ENCODE measurements at places on chromosomes 13 and 19.
A peak's percentile ranks its signal among the peaks of the same experiment; 100 is the strongest.

GRCh38 chr19:35419046-35419445 is 29.0 kb upstream of the FFAR2 start:
- no peak for DNase-seq

DNA sequence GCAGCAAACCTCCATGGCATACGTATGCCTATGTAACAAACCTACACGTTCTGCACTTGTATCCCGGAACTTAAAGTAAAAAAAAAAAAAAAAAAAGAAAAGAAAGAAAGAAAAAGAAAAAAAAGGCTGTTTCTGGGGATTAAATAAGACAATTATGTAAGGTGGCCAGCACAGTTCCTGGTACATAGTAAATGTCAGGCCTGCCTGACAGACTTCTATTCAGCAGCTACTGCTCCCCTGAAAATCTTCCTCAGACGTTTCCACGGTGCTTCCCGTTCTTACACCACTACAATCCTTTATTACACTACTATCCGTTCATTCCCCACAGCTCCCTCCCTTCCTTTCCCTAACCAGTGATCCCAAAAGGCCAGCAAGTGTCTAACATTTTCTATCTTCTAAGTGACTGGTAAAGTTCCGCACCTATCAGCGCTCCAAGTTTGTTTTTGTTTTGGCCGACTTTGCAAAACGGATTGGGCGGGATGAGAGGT is 636 bp upstream of the RB1 start:
- DNase-seq: no peak

- DNase-seq: no peak
Observed at GRCh38 chr13:83153848-83154247, 728.4 kb downstream of the SLITRK1 start.

DNA sequence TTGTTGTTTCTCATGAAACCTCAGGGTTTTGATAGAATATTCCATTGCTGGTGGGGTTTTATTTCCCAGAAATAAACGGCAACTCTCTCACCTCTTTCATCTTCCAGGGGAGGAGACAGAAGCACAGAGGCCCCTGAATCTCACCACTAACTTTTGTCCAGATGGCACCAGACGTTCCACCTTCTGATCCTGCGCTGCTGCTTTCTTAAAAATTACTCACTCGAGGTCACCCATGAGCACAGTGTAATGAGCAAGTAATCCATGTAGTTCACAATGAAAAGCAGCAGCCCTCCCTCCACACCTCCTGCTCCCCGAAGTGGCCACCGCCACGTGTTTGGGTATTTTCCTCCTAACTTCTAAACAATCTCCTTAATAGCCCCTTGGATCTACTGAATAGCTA is 51.3 kb downstream of the TEX29 start:
- no peak for DNase-seq

- DNase-seq: no peak
Observed at GRCh38 chr13:99564386-99564785, 63.1 kb downstream of the TM9SF2 start.

- DNase-seq: no peak
Observed at GRCh38 chr13:41325752-41326151, 14.7 kb downstream of the NAA16 start.

GRCh38 chr13:105996391-105997025 is 539.0 kb downstream of the EFNB2 start:
- DNase-seq: no peak

GRCh38 chr19:30362156-30362754 is 9.9 kb upstream of the ZNF536 start:
- DNase-seq: no peak

GRCh38 chr19:10855879-10856522 is 7.8 kb downstream of the C19orf38 start:
- no peak for DNase-seq

GRCh38 chr19:53519446-53519845 is 18.5 kb upstream of the ZNF331 start:
- no peak for DNase-seq

GRCh38 chr19:38852231-38853044 is 2.7 kb upstream of the HNRNPL start:
- peak; percentile 54 for DNase-seq

- DNase-seq: no peak
Observed at GRCh38 chr19:31430381-31430780, 81.1 kb upstream of the TSHZ3 start.

DNA sequence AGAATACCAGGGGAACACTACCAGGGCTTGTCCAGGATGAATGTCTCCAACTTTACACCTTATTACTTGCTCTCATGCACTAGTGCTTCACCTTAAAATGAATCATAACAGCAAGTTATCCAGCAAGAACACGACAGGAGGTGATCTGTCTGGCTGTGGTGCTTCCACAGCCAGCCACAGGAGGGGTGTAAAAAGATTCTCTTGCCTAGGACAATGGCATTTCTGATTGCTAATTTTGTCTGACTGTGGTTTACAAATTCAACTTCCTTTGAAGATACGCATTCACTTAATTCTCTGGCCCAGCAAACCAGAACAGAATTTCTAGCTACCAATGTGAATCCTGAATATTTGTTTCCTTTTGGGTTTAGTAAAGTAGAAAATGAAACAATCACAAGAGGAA is 23.1 kb upstream of the COG3 start:
- DNase-seq: no peak

DNA sequence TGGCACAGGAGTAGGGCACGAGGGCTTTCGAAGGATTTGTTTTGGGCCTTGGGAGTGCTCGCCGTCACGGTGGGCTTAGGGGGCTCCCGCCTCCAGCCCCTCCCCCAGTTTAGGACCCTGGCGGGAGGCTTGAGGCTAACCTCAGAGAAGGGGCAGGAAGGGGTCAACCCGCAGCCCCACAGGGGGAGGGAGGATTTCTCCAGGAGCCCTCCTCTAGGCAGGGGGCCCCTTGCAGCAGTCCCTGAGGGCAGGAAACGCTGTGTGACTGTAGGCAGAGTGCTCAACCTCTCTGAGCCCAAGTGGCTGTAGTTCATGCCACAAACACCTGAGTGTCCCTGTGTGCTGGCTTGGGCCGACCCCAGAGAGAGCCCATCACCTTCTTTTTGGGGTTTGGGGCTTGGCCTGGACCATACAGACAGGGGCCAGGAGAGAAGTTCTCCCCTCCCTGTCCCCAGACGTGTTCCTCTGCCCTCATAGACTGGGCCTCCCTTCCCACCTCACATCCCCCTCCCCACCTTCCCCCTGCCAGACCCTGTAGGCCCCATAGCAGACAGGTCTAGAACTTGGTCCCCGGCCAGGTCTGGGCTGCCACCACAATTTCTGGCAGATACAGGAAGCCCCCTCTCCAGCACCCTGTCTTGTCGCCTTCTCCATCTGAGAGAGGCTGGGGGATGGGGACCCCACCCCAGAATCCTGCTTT is 8.1 kb downstream of the ISYNA1 start:
- no peak for DNase-seq

GRCh38 chr13:97366172-97366688 is 67.7 kb upstream of the RAP2A start:
- no peak for DNase-seq

DNA sequence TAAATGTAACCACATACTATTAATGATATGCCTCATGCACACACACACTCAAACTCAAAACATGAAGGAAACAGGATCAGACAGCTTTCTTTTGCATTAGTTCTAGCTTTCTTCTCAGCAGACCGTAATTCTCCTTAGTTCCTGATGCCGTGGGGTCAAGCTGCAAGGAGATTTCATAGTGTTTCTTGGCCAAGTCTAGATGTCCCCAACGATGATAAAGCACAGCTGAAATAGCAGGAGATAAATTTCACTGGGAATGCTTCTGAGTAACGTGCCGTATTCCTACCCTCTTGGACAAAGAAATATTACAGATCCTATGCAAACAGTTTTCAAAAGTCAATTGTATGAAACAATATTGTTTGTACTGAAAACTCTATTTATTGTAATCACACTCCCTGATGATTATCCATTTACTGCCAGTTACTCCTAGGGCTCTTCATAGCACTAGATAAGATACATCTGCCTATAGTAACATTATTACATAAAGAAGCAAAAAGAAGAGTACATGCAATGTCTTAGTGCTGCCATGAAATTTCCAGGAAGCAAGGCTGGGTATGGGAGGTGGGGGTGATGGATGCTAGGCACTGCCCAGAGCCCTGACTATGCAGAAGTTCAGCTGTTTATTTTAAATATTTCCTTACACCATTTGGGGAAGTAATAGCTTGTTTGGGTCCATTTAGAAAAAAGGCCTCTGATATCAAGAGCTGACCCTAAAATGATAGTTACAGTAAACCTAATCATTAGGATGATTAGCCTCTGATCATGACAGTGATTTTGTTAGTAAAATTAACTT is 16.5 kb upstream of the GGACT start:
- no peak for DNase-seq

DNA sequence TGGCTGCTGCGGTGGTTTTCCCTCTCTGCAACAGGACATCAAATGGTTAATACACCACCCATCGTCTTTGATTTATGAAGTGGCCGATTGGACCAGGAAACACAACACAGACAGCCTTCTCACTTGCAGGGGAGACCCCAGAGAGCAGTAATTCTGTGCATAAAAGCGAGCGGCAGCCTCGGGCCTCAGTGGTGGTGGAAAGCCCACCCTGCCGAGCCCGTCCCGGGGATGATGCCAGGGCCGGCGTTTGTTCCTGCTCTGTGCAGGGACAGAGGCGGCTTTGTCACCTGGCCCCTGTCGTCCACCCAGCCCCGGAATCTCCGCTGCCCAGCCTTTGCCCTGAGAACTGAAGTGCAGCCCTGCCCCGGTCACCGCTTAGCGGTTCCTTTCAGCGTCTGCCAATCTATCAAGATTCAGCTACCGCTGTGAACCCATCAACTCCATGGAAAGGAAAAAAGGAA is 184.4 kb downstream of the TSHZ3 start:
- no peak for DNase-seq

GRCh38 chr19:53466726-53467484 is 628 bp upstream of the ZNF813 start:
- no peak for DNase-seq

- no peak for DNase-seq
Observed at GRCh38 chr13:107586216-107586615, 629.1 kb downstream of the LIG4 start.

DNA sequence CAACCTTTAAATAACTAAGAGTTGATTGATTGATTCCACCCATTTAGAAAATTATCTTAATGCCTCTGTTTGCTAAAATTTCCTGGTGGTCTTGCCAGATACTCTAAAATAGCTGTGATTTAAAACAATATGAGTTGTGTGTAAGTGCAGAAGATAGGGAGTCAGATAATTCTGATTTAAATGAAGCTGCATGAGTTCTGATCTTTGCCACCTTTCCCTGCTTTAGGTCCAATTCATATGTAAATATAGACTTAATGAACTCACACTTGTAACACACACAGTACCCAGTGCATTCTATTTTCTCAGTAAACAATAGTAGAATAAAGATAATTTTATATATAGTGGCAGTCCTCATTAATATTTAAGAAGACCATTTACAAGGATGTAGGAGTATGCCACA is 981.8 kb downstream of the SLITRK1 start:
- DNase-seq: no peak

DNA sequence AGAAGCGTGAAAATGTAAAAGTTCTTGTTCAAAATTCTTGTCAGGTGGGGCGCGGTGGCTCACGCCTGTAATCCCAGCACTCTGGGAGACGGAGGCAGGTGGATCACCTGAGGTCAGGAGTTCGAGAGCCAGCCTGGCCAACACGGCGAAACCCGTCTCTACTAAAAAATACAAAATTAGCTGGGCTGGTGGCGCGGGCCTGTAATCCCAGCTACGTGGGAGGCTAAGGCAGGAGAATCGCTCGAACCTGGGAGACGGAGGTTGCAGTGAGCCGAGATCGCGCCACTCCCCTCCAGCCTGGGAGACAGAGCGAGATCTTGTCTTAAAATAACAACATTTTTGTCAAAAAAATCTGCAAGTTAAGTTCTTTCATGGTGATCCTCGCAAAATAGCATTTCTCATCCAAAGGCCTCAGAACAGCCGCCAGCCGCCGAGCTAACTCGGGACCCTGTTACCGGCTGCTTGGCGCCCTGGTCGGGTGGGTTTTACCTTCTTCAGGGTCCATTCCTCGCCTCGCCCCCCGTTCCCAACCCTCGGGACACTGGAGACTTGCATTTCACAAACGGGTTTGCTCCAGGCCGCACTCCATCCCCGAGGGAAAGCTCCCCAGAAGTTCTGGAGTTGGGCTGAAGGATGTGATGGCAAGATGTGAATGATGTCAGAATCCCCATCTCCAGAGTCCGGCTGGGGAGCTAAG is 1.6 kb downstream of the LATS2 start:
- DNase-seq: no peak

DNA sequence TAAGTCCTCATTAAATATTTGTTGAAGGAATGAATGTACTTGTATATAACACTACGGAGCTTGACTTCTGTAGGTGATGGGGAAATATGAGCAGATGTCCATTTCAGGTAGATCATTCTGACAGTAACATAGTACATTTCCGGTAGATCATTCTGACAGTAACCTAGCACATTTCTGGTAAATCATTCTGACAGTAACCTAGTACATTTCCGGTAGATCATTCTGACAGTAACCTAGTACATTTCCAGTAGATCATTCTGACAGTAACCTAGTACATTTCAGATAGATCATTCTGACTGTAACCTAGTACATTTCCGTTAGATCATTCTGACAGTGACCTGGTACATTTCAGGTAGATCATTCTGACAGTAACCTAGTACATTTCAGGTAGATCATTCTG is 2.5 kb downstream of the PHF11 start:
- DNase-seq: no peak

DNA sequence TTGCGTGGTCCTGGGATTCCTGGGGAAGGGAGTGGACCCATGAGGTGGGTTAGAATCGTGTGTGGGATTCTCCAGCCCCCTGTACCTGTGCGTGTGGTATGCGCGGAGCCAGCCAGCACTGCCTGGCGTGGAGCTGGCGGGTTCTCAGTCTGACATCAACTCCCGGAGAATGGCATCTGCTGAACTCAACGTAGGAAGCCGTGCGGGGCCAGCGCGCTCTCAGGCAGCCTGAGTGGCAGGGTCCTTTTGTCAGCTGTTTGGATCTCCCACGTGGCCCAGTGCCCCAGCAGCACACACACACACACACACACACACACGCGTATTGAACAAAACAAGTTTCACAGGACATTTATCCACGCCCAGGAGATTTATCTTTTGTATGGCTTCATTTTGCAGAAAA is 28.1 kb downstream of the ATP4B start:
- no peak for DNase-seq

- peak; percentile 66 for DNase-seq
Observed at GRCh38 chr19:13132471-13133180, 14.6 kb downstream of the NACC1 start.

DNA sequence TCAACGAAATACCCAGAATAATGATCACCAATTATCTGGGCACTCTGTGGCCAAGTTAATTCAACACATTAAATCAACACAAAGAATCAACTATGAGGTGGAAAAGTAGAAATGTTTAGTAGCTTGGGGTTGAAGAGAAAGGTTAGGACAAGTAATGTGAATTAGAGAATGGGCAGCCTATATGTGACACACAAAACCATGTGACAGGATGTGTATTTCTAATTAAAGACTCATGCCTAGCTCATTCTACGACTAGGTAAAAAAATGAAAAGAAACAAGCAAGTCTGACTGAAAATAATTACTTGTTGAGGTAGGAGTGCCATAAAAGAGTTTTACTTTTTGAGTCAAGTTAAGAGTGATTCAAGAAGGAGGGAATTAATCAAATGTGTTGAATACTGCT is 2646.0 kb upstream of the PCDH20 start:
- DNase-seq: no peak

Measured in activated CD4-positive, alpha-beta T cell treated with anti-CD3 and anti-CD28 coated beads, Interleukin-2, amount 50 U/mL, for 24 hours (primary cell).